ENCODE measurements at places on chromosomes 13 and 19. TPM values are rescaled to one million over a fixed set of nuclear protein-coding genes. Genes with fewer than 3 reads are reported as not detected.

GRCh38 chr19:33175156-33175782 lies 18.9 kb upstream of the LRP3 start:
- DNase-seq, result no peak

- DNase-seq, result no peak
These were observed 484.8 kb downstream of the PCDH9 start for GRCh38 chr13:66745307-66745706.

The IZUMO2 gene
- total RNA-seq, result not detected

The NLRP4 gene
- total RNA-seq, result not detected

GRCh38 chr19:2045501-2046045 lies 5.5 kb downstream of the MKNK2 start:
- DNase-seq, result no peak

DNA sequence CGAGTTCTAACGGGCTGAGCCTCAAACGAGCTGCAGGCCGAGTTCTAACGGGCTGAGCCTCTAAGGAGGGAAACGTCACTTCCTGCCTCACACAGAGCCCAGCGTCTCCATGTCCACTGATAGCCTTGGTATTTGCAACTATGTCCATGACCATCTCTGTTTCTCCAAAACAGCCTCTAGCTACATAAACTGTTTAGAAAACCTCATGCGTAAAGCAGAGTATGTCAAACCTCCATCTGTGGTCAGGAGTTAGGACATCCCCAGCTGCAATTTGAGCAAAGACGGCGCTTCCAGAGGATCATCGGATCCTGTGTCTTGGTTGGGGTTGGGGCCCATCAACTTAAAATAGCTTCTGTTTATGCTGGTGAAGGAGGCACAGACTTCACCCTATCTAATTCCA lies 20.8 kb downstream of the RASA3 start:
- no peak for DNase-seq

The RAB3A gene
- 4.1 TPM for total RNA-seq

DNA sequence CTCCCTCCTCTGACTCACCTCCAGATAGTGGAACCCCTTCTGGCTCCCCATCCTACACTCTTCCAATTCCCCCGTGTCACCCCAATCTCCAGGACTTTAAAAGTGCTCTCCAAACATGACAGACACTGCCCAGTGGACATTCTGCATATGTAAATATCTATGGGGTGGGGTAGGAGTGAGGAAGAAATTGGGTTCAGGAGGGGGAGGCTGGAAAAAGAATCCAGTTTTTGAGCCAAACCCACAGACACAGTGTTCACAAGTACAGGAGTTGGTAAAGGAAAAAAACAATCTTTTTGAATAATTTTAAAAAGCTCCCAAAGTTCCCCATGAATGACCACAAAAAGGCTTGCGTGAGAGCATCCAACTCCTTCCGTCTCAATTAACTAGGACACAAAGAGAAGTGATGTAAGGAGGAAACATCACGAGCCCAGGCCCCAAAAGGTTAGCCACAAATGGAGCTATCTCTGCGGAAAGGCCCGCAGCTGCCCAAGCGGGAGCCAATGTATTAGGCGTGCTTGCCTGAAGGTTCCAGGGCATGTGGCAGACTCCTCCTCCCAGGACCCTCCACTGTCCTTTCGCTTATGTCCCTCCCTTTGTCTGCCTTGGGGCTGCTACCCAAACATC lies 18.0 kb downstream of the ZC3H4 start:
- DNase-seq, result no peak

DNA sequence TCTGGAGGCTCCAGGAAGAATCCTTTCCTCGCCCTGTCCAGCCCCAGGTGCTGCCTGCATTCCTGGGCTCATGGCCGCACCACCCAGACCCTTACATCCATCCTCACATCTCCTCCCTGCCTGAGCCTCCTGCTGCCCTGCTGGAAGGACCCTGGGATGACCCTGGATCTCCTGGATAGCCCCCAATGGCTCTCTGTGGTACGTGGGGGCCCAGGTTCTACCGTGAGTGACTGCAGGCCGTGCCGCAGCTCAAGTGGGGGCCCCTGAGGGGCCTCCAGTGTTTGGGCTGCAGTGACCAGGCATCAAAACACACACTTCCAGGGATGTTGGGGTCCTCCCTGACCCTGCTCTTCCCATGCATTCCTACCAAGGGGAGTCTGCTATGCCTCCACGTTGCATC lies 8.3 kb upstream of the MCF2L start:
- no peak for DNase-seq

The FPR3 gene
- total RNA-seq, result not detected

The PTH2 gene
- not detected for total RNA-seq

DNA sequence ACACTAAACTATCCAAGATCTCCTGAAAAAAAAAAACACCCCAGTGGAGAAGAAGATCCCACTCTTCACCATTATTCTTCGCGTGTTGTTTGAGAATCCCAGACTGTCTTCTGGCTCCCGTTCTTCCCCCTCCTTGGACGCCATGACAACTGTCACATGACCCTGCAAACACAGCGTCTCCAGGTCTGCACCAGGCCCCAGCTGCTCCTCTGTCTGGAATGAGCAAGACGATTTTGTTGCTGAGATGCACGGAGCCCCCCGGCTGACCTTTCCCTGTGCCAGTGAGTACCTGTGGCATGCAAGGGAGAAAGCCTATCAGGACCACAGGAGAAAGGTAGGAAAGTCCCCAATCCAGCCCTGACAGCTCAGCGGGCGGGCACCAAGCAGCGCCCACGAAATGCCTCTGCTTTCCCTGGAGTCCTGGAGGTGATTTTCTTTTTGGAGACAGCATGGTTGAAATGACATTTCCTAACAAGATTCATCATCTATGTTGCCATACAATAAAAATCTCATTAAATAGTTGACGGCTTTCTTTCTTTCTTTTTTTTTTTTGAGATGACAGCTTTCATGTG lies at the start of gene CFAP97D2:
Gene CFAP97D2 (plus strand): TSS at position 171 of the 572 bp plus-strand sequence. CDS start 74 bp downstream, at position 245.
- DNase-seq, result no peak

- peak; percentile 93 for DNase-seq
These were observed 1.8 kb upstream of the ANGPTL4 start for GRCh38 chr19:8361921-8362793.

- DNase-seq, result no peak
These were observed 108.1 kb downstream of the OLFM4 start for GRCh38 chr13:53136554-53137215.

- DNase-seq, result no peak
These were observed 1293.9 kb downstream of the PCDH9 start for GRCh38 chr13:65936249-65936648.

DNA sequence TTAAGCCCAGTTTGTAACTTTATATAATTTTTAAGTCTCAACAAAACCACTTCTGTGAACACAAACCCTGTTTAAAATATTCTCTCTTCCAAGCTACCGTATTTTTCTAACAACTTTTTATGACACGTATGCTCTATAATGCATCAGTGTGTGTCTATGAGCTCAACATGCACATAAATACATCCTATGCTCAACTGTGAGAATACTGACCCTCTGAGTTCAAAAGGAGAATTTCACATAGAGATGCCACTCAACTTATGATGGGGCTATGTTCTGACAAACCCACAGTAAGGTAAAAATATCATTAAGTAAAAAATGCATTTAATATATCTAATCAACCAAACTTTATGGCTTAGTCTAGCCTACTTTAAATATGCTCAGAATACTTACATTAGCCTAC lies 1139.7 kb upstream of the SPRY2 start:
- no peak for DNase-seq

DNA sequence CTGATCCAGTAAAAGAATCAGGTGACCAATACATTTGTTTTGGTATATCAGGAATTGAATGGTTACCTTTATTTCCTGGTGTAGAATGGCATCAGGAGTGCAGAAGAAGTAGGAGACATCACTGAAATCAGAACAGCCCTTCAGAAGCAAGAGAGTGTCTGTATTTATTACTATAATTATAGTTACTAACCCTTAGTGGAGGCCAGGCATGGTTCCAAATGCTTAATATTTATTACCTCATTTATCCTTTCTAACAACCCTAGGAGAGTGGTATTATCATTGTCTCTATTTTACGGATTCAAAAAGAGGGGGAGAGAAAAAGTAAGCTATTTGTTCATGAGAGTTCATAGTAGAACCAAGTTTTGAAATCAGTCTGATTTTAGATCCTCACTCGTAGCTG lies 1292.9 kb downstream of the PCDH9 start:
- DNase-seq, result no peak

DNA sequence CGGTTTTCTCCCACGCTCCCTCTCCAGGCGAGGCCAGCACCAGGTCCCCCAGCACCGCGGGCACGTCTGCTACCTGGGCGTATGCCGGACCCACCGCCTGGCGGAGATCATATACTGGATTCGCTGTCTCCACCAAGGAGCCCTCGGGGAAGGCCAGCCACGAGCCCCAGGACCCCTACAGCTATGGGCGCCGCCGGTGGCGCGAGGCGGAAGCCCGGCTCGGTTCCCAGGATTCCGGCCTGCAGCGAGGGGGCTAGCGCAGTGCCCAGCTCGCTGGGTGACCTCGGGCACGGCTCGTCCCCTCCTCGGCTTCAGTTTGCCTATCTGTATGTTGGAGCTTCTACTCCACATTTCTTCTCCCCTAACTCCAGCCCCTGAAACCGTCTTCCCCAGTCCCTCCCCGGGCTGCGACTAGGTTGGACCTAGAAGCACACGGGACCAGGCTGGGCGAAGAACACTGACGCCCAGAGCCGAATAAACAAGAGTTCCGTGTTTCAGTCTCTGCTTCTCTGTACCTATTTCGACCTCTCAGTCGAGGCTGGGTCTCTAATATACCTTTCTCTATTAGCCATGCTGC lies 749 bp upstream of the CPT1C start:
- DNase-seq, result no peak

- DNase-seq, result no peak
These were observed 7.1 kb downstream of the UBE2S start for GRCh38 chr19:55400281-55401087.

DNA sequence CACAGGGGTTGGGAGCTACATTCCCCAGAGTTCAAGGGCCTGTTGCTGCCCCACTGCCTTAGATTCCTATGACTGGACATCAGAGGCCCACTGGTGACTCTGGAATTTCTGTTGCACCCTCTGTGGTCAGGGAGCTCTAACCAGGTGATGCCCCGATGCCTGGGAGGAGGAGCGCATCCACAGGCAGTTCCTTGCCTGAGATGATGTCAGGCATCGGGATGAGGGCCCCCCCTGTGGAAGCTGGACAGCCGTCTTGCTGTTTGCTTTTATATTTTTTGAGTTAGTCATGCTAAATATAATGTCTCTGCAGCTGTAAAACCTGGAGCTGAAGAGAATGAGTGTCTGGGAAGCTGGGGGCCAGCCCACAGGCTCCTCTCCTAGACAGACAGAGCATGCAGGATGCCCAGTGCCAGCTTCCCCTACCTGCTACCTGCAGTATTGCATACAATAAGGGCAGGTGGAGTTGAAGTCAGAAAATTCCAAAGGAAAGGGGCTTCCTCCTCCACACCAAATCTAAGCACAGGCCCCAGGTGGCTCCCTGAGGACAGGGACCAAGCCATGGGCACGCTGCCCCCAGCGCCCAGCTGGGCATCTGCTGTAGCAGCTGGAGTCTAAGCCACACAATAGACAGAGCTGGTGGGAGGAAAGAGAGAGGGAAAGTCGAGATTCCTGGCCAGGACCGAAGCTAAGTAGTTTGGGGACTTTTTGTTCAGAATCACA lies 16.2 kb downstream of the COL4A2 start:
- DNase-seq, result no peak

GRCh38 chr19:7817801-7818200 lies 12.2 kb upstream of the EVI5L start:
- no peak for DNase-seq

The KMT5C gene
- 12.8 TPM for total RNA-seq

Measured in glomerular endothelial cell (primary cell).